ENCODE measurements at places on chromosomes 11 and 22. TPM values are rescaled to one million over a fixed set of nuclear protein-coding genes. Genes with fewer than 3 reads are reported as not detected.

Gene SYT12
- total RNA-seq, result not detected

Gene B3GAT1
- not detected for total RNA-seq

Gene ESAM
- 1.5 TPM for total RNA-seq

Gene FXYD2
- not detected for total RNA-seq

Gene SMC1B
- total RNA-seq, result 0.09 TPM

Gene LRRC4C
- 0.27 TPM for total RNA-seq

Gene RHOD
- total RNA-seq, result 26.1 TPM

Gene ZNF215
- total RNA-seq, result 1.2 TPM

Gene VWCE
- total RNA-seq, result 13.9 TPM

Gene CCDC73
- not detected for total RNA-seq

Gene CDHR5
- total RNA-seq, result not detected

Gene SUSD2
- total RNA-seq, result 0.99 TPM

Gene APOBEC3B
- total RNA-seq, result 0.90 TPM

Gene KRTAP5-10
- not detected for total RNA-seq

Gene ELMOD1
- total RNA-seq, result 0.36 TPM

Gene OR5M11
- total RNA-seq, result not detected

Gene P2RY2
- 0.18 TPM for total RNA-seq

Gene PDGFB
- total RNA-seq, result 0.09 TPM

Gene SPDYC
- not detected for total RNA-seq

Gene CHRDL2
- total RNA-seq, result not detected

Gene CDC42BPG
- 0.08 TPM for total RNA-seq

Gene SLCO2B1
- total RNA-seq, result 2.0 TPM

Gene OR4A16
- not detected for total RNA-seq

Gene ANO3
- 0.98 TPM for total RNA-seq

Gene C11orf91
- not detected for total RNA-seq

Gene POTEH
- not detected for total RNA-seq

Gene ANKK1
- not detected for total RNA-seq

Gene PRODH
- not detected for total RNA-seq

Gene FBXO3
- total RNA-seq, result 52.1 TPM

Gene GATD1
- 40.6 TPM for total RNA-seq

Gene DNAJC24
- total RNA-seq, result 20.0 TPM

Gene KCNA4
- 1.4 TPM for total RNA-seq

Gene RAB39A
- not detected for total RNA-seq

Gene CLTCL1
- 4.6 TPM for total RNA-seq

Gene MUC2
- total RNA-seq, result not detected

Gene FZD4
- 50.2 TPM for total RNA-seq

Gene APOL4
- 2.0 TPM for total RNA-seq

Gene OR8D4
- 0.09 TPM for total RNA-seq
